ENCODE measurements at places on chromosomes 6 and 20.

GRCh38 chr6:111658462-111659154 lies 52.9 kb upstream of the TRAF3IP2 start:
- DNase-seq: no peak

DNA sequence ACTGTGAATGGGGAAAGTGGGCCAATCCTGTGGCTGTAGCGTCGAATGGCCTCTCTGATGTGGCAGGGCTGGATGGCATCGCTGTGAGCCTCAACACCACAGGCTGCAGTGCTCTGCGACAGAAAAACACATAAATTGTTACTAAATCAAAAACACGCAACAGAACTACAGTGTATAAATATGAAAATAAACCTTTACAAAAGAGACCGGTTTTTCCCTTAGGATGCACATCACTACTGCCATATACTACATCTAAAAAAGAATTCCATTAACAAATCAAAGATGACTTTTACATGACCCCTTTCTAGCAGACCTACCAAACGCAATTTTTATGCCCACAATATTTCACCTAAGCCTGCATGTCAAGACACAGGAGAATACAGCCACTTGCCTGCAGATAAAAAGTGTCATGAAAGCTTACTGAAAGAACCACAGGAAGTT lies 395.5 kb upstream of the RUNX2 start:
- DNase-seq: no peak

- no peak for DNase-seq
These were observed 665.5 kb downstream of the TENT5A start for GRCh38 chr6:81086991-81087390.

- DNase-seq: no peak
These were observed 280.6 kb downstream of the FARS2 start for GRCh38 chr6:5541751-5542432.

GRCh38 chr6:165034271-165034741 lies 275.1 kb downstream of the C6orf118 start:
- DNase-seq: no peak

- DNase-seq: no peak
These were observed 55.8 kb upstream of the MAFB start for GRCh38 chr20:40744818-40745175.

- peak; percentile 75 for DNase-seq
These were observed 2.8 kb upstream of the CDSN start for GRCh38 chr6:31122791-31123706.

Measured in upper lobe of right lung (tissue), 1 donor.